A549 treated with RU486 at 1 μM for 4 hours (cell line): ENCODE measurements at places on chromosomes 4 and X. TPM values are rescaled to one million over a fixed set of nuclear protein-coding genes. Genes with fewer than 3 reads are reported as not detected.

FAM184B gene
- 0.03 to 0.05 TPM (median 0.03 TPM) in 4 of 5 replicates, not detected in the other for total RNA-seq

VSIG1 gene
- 0.27 to 0.71 TPM (median 0.32 TPM) in 5 replicates for total RNA-seq

GPR34 gene
- total RNA-seq: 0.13 TPM in 1 of 5 replicates, not detected in the others

IL1RAPL1 gene
- not detected in 5 replicates for total RNA-seq
